ENCODE measurements at places on chromosomes 1 and 21.

GRCh38 chr1:116988248-116988647, 13.3 kb upstream of the CD101 start:
- DNase-seq, result no peak

GRCh38 chr1:2009101-2010053, 5.8 kb upstream of the CFAP74 start:
- no peak for DNase-seq

GRCh38 chr21:41926117-41926806, 27.6 kb downstream of the C2CD2 start:
- DNase-seq, result no peak

DNA sequence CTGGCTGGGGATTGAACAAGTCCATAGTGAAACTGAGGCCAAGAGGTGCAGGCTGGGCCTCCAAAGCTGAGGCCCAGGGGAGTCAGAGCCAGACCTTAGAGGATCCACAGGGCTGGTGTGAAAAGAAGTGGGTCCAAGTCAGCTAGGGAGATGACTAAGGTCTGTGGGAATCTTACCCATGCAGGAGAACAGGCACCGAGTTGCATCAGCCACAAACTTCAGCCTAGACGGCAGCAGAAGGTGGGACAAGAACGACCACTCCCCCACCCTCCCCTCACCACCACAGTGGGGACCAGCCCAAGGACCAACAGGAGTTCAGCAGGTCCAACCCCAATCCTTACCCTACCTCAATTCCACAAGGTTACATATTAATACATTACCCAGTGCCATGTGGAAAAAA, 282.3 kb downstream of the TTLL7 start:
- no peak for DNase-seq

DNA sequence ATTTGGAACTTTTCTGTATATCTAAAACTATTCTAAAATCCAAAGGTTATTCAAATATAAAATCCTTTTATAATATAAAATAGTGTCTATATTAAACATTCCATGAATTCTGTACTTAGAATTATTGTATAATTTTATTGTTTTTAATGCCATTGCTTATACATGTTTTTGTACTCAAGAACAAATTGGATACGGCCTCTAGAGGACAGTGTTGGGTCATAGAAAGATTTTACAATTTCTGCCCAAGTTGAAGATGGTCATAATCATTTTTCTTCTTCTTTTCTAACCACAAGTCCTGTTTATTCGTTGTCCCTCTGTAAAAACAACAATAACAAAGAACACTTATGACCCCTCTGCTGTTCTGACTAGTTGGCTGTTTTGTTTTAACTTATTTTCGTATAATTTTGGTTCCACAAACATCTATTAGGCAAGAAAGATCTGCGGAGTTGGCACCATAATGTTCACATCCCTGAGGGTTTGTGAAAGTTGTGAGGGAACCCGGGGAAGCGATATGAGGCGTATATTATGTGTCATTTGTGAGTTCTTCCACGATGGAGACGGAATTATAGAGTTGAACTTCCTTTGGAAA, 75.7 kb upstream of the KIF26B start:
- no peak for DNase-seq

GRCh38 chr1:6419804-6420453, at the start of gene HES2:
Gene HES2, minus strand, starts transcription at chr1:6419919. Its CDS starts 99 bp downstream, at chr1:6419820.
- DNase-seq, result no peak

- DNase-seq, result no peak
Measured at GRCh38 chr1:205703072-205703471, 22.8 kb upstream of the SLC45A3 start.

DNA sequence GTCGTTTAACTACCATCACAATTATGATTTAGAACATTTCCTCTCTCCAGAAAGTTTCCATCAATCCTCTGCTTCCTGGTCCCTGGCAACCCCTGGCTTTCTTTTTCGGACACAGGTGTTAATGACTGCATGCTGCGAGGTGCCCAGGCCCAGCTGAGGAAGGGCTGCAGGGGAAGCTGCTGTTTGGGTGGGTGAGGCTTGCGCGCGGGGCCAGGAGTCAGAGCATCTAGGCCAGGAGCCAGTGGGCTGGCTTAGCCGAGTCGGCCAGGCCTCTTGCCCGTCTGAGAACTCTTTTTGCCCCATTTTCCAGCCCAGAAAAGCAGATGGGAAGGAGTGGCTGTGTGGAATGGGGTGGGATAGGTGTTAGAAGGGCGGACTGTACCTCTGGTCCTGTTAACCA, 51.5 kb downstream of the NAV1 start:
- DNase-seq, result no peak

DNA sequence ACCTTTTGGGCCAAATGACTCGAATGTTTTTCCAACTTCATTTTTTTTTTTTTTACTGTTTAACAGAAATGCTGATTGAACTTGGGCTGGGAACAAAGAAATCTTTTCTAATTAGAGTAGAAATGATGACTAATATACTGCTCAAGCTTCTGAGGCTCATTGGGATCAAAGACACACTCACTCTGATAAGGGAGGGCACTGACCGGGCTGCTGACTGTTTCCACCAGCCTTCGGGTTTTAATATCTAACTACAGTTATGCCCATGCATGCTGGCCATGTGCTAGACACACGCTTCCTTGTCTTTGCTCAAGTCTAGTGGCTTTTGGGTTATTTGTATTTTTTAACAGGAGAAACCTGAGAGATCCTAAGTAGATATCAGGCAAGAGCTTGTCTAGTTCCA, 16.8 kb downstream of the ZBTB18 start:
- no peak for DNase-seq

DNA sequence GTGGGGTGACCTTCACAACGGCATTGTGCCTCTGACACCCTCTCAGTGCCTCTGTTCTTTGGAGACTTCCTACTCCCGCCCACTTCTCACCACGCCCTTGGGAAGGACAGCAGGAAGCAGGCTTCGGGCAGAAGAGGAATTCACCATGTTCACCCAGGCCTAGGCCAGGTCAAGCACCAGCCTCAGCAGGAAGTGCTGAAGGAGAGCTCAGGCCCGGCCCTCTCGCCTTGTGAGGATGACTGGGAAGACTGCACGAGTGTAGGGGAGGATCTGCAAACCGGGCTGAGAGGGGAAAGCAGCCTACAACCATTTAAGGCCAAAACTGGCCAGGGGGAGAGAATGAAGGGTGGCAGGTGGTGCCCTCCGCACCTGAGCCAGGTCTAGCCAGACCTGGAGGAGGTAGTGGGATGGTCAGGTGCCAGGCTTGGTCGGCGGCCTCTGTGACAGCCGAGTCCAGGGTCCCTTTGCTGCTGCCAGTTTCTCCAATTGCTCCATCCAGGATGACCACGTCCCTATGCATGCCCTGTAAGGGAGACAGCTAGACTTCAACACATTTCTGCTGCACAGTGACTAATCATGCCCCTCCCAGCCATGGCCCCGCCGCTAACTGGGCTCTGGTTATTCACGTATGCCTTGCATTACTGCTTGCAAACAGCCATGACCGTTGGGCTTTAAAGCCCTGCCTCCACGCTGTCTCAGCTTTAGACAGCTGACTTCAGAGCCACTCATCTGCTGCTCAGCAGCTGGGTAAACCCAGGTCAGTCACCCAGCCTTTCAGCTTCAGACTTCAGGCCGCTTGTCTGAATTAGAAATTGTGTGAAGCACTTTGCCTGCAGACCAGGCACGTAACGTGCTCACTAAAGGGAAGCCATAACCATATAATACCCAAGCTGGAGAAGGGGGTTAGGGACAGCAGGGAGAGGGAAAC, 8.9 kb downstream of the MRTO4 start:
- no peak for DNase-seq

DNA sequence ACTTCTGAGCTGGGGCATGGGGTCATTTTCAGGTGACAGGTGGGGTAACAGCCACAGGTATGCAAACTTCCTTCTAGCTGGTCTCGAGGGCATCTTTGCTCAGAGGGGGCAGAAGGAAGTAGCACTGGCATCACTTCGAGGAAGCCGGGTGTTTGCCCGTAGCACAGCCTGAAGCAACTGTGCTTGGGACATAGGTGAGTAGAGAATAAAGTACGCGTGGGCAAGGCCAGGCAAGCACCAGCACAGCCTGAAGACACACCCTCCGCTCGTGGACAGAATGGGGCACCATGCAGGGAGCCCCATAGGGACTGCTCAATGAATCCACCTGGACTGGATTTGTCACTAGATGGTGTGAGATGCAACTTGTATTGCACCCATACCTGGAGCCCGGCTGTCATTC, 167.1 kb downstream of the KCNJ6 start:
- no peak for DNase-seq

GRCh38 chr1:156096640-156097391, 14.6 kb upstream of the MEX3A start:
- DNase-seq, result peak; percentile 59

GRCh38 chr1:150876119-150876454, 312 bp downstream of the ARNT start:
- DNase-seq, result no peak

DNA sequence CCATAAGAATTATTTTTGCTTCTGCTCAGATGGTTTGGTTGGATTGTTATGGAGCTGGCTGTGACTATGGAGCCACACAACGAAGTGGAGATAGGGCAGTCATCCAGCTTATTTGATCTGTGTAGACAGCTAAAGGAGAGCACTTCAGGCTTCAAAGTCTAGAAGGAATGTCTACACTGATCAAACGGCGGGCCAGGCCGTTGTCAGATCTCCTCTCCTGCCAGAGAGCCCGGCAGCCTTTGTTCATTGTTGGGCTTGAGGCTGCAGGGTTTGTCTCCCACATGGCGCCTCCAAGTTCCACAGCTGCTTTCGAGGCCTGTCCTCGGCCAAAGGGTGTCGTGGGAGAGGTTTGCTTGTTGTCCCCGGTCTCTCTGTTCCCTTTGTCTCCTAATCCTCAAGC, 2.8 kb upstream of the STMN1 start:
- no peak for DNase-seq

- DNase-seq, result no peak
Measured at GRCh38 chr1:1082776-1083415, 8.8 kb upstream of the RNF223 start.

- DNase-seq, result no peak
Measured at GRCh38 chr1:199172171-199173124, 533.6 kb downstream of the PTPRC start.

DNA sequence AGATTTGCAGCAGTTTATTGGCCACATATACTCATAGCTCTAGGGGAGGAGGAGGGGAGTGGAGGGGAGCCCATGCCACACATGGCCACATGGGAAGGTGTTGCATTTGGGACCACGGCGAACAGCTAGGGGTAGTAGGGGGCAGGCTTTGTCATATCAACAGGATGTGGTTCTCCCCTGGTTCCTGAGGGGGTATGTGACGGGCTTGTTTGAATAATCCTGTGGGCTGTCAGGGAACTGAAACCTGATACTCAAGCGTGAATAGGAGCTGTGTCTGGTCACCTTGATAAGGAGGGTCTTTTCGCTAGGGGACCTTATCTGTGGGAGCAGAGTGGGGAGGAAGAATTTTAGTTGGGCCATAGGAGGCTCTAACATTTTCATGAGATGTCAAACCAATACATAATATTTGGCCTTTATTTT, 264.7 kb downstream of the CTH start:
- DNase-seq, result no peak

All from esophagus squamous epithelium (tissue), 5 donors.